ENCODE measurements at places on chromosomes 5 and 9. TPM values are rescaled to one million over a fixed set of nuclear protein-coding genes. Genes with fewer than 3 reads are reported as not detected.

FOXD4L5 gene
- polyA plus RNA-seq: 0.96 TPM

DNA sequence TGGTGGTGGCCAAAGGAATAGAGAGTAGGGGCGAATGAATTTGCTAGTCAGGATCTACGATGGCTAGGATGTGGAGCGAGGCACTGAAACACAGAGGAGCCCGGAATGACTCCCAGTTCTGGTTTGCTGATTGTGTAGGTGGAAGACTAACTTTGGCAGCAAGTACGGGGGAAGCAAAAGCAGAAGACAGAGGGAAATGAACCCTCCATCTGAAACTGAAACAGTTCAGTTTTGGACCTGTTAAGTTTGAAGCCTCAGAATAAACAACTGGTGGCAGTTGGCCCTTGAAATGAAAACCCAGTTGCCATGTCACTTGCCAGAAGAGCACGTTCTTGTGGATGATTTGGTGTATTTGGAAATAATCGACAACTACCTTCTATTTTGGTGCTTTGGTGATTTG lies 15.4 kb upstream of the SMIM15 start:
- DNase-seq: no peak

C5orf52 gene
- not detected for polyA plus RNA-seq

SLC6A19 gene
- not detected for polyA plus RNA-seq

DNA sequence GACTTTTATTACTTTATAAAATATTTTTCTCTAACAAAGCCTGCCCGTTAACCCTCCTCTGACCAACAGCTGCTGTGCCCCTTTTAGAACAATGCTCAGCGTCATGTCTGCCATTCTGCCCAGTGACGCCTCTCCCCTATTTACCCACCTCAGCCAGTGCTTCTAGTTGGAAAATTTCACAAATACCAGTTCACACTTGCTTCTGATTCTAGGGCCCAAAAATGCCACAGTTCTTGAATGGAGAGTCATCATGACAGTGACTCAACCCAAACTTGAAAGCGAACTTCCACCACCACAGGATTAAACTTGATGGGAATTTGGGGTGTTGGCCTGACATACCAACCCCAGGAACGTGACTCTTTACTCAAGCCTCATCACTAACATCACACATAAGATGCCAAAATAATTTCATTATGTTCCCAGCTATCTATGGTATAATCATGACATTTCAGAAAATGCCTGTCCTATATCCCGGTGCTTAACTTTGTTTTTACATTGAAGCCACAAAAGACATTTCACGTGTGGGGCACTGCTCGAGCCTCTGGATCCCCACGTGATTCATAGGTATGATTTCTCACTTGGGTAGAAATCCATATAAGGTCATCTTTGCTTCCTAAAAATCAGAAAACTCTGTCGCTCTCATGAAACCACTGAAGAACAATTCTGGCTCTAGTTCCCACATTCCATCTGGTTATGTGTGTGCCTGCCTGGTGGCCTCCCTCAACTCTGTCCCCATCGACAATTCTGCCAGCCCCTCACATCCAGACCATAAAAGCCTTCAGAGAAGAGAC lies 220.9 kb downstream of the ACTL7B start:
- DNase-seq: no peak

DNA sequence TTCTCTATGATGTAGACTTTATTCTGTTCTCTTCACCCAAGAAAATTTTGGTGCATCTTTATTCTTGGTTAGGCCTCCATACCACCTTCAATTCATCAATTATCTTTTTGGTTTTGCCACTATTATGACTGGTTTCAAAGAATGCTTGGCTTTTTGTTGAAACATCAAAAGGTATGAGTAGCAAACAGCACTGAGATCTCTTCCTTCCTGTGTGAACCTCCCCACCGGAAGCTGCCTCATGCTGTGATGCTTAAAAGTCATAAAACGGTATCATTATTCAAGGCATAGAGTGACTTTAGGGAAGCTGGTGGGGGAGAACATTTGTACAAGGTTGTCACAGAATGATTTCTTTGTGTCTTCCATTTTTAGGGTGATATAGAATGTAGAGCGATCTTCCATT lies 70.6 kb downstream of the IQGAP2 start:
- DNase-seq: no peak

- DNase-seq: no peak
These were observed 480.6 kb upstream of the DAB2 start for GRCh38 chr5:39905356-39905755.

GRCh38 chr5:143331956-143332355 lies 71.5 kb downstream of the NR3C1 start:
- no peak for DNase-seq

DNA sequence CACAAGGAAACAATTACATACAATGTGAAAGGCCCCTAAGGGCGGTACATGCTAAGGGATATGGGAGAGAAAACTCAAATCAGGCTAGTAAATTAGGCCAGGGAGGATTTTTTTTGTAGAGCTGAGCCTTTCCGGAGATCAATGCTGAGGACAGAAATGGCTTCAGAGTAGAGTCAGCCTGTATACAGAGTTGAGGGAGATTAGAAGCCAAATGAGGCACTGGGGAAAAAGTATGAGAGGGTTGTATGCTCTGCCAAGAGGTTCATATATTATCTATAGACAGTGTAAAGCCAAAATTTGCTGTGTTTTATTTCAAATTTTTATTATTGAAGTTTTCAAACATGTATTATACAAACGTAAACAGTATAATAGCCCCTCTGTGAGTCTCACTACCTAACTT lies 103.1 kb downstream of the BNC2 start:
- peak; percentile 72 for DNase-seq

- DNase-seq: no peak
These were observed 1.1 kb downstream of the UGCG start for GRCh38 chr9:111897601-111898137.

GRCh38 chr9:79578891-79579290 lies 7.1 kb downstream of the TLE4 start:
- DNase-seq: no peak

DNA sequence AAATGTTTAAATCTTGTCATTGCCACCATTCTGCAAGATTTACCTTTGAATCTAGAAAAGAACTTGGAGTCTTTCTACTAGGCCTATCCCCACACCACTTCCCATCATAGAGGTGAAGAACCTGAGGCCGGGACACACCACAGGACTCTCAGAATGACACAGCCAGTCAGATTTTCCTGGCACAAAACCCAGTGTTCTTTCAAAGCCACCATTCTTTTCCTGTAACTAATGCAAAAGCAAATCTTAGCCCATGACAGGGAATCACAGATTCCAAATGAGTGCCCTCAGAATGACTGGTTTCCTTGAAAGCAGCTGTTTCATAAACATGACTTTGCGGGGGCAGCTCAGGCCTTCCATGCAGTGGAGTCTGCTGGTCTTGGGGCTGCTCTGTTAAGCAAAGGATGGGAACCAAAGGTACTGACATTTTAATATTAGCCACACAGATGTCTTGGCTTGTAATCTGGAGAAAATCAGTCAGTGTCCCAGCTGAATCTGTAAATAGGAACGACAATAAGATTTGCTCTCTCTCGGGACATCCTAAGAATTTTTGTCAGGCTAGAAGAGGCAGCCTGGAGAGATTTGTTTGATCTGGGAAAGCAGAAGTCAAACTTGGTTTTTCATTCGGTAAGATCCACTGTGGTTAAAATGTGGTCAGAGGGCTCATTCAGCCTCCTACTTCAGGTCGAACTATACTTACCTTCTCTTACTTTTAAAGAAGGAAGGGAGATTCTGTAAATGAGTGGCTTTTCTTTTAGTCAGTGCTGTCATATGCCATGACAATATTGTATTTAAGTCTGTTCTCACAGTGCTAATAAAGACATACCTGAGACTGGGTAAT lies 115.1 kb downstream of the PALM2AKAP2 start:
- no peak for DNase-seq

ALDOB gene
- polyA plus RNA-seq: 0.46 TPM
